ENCODE measurements at places on chromosomes 3 and 15. TPM values are rescaled to one million over a fixed set of nuclear protein-coding genes. Genes with fewer than 3 reads are reported as not detected.

- no peak for DNase-seq
Observed at GRCh38 chr3:14923476-14923875, 23.9 kb upstream of the NR2C2 start.

- DNase-seq, result no peak
Observed at GRCh38 chr15:43527016-43527801, 9.8 kb downstream of the MAP1A start.

DNA sequence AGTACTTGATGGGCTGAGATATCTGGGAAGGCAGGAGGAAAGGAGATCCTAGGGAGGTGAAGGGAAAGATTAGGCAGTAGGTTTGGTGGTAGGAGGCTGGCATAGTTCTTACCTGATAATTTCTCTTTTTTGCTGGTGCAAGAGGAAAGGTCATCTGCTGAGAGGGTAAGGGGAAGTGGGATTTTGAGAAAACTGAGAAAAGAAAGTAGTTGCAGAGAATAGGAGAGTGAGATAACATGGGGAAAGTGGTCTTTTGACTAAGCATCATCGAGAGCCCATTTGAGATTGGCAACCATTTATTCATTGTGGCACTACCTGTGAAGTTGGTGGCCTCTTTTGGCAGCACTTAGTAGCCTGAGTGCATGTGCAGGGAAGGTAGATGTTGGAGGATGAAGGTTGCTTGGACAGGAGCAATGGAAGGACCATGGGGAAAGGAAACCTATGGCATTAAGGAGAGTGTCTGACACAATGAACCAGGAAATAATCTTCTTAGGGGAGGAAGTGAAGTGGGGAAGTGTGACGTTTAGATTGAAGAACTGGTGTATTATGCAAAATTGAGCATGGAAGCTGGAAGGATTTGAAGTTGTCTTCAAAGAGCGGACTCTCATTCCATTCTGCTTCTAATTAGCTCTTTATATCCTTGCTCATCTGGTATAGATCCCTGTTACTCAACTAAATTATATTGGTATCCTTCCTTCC lies 21.9 kb upstream of the USP13 start:
- no peak for DNase-seq

DNA sequence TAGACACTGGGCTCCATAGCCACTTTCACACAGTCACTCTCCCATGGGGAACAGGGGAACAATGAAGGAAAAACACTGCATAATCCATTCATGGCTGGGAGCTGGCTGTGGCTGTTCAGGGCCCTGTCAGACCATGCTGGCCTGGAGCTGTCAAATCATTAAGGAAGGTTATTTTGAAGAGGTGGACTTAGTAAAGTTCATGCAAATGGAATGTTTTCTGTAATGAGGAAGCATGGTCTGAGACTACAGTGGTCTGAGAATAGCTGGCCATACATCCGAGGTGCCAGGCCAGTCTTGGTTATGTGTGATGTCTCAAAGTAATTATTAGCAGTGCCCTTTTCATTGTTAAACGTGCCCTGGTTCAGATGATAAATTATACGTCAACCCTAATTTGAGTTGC lies 117.1 kb upstream of the MRPS22 start:
- peak; percentile 86 for DNase-seq

- DNase-seq, result no peak
Observed at GRCh38 chr15:84016371-84016770, 219.2 kb upstream of the GOLGA6L4 start.

GRCh38 chr15:90512276-90512675 lies 17.4 kb upstream of the CRTC3 start:
- DNase-seq, result no peak

GRCh38 chr3:129962600-129962999 lies 11.9 kb upstream of the TRH start:
- no peak for DNase-seq

DNA sequence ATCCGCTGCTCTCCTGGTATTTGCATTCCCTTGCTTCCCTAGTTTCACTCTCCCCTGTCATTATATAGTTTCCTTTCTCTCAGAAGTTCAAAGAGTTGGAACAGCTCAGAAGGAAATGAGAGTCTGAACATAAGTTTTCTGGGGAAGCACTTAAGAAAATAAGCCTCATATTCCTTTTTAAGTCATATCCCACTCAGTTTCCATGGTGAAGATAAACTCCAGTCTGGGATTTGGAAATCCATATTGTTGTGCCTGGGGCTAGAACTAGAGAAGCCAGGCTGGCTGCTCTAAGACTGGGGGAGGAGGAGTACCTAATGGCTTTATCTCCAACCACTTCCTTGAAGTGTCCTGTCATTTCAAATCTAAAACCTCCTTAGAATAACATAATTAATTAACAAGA lies 134.2 kb upstream of the ALCAM start:
- peak; percentile 76 for DNase-seq

GRCh38 chr3:171755015-171755589 lies 55.2 kb downstream of the PLD1 start:
- DNase-seq, result no peak

DNA sequence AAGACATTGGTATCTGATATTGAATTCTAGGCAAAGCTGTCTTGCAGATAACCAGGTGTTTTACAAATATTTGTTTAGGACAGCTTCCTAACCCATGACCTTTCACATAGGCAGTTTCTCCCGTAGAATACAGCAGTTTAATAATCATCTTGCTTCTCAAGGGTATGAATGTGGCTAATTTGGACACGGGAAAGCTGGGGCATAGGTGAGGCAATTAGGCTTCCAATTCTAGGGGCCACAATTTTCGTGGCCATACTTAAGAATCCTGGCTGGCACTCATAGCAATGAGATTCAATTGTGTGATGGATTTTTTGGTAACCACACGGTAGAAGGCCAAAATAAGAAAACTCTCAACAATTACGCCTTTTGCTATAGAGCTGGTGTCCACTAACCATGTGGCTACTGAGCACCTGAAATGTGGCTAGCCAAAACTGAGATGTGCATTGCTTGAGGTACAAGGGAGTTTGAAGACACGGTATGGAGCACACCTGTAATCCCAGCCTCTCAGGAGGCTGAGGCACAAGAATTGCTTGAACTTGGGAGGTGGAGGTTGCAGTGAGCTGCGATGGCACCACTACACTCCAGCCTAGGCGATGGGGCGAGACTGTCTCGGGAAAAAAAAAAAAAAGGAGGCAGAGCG lies 34.4 kb downstream of the TFRC start:
- DNase-seq, result no peak

- DNase-seq, result no peak
Observed at GRCh38 chr3:66394019-66394752, 106.6 kb downstream of the LRIG1 start.

CCRL2 gene
- 1.0 TPM for total RNA-seq

PLS1 gene
- total RNA-seq, result 13.9 TPM

THBS1 gene
- 5,591 TPM for total RNA-seq

ACKR4 gene
- total RNA-seq, result 0.20 TPM

TMEM41A gene
- total RNA-seq, result 9.3 TPM

CRYBG3 gene
- 16.4 TPM for total RNA-seq

FETUB gene
- total RNA-seq, result not detected

MEX3B gene
- total RNA-seq, result 4.1 TPM

SNTN gene
- total RNA-seq, result not detected

ZNF654 gene
- 7.8 TPM for total RNA-seq
